Activated CD8-positive, alpha-beta memory T cell treated with anti-CD3 and anti-CD28 coated beads for 1 hour (primary cell): ENCODE measurements at places on chromosomes 12 and 14.

GRCh38 chr12:45779936-45780335 is 50.4 kb downstream of the ARID2 start:
- DNase-seq, result no peak

DNA sequence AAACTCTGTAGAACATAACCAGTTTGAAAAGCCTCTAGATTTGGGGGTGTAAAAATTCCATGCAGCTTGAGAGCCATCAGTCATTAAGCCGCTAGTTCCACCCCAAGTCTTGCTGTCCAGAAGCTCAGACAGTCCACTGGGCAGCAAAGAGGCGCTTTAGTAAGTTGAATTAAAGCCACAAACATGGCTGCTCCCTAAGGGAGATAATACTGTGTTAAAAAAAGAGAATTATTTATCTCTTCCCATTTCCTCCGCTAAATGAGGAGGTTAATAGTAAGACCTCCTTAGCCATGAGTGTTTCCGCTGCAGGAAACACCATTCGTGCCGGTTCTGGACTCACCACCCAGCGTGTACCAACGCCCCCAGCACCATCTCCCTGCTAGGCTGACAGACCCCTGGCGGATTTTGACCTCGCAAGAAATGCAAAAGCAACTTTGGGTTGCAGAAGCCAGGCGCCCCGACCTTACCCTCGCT is 536 bp downstream of the TM7SF3 start:
- DNase-seq, result no peak

GRCh38 chr14:68938271-68939150 is 40.6 kb downstream of the ACTN1 start:
- no peak for DNase-seq

DNA sequence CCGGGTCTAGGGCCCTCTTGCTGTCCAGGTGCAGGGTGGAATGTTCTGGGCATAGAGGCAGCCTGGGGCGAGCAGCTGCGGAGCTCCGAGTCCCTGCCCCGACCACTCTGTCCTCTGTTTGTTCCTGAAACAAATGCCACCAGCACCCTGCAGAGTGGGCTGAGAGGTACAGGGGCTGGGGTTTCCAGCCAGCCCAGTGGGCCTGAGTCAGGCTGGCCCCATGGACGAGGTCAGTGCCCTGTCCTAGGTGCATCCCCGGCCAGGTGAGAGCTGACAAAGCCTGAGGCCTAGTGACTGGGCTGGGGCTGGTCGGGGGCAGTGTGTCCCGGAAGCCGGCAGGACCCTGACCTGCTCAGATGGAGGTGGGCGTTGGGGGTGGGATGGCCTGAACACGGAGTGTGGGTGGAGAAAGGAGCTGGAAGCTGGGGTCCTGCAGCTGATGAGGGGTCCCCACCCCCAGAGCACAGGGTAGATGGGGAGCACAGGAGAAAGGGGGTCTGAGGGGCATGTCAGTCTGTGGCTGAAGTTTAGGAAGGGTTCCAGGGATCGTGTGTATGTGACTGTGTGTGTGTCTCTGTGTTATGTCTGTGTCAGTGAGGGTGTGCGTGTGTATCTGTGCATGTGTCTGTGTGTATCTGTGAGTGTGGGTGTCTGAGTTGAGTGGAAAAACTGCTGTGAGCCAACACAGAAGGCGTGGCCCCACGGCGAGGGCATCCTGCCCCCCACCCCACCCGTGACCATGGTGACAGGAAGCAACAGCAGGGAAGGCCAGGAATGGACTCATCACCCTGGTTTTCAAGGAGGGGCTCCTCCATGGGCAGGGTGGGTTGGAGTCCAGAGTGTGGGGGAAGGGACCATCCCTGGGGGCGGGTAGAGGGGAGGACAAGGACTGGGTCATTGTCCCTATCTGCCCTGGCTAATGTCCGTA is 2.4 kb upstream of the CRIP1 start:
- DNase-seq, result no peak

DNA sequence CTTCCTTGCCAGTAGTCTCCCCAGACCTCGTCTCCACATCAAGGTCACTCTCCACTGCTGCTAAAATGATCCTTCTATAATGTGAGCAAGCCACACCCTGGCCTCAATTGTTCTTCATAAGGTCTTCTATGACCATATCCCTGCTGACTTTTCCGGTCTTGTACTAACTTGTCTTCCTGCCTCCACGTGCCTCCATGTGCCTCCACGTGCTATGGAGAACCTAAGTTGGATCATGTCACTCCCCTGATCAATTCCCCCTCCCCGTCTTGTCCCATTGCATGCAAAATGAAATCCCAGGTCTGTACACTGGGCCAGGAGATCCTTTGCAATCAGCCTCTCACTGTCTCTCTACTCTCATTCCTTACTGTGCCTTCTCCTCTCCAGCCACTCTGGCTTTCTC is 110.6 kb downstream of the TTC8 start:
- DNase-seq, result no peak

DNA sequence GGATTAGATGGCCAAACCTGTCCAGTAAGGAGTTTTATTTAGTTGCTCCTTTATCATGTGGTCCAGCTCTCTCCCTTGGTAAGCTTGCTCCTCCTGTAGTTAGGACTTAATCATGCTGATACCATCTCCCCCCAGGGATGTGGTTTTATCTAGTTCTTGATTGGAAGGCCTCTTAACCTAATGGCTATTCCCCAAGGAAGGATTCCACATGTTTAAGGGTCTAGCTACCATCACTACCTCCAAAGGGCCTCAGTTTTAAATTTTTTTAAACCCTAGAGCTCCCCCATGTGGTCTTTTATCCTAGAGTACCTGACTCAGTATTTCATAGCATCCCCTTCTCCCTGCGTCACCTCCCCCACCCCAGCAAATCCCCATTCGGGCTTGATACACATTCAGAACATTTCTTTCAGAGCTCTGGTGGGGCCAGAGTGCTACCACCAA is 22.5 kb downstream of the MAP3K12 start:
- DNase-seq, result no peak

DNA sequence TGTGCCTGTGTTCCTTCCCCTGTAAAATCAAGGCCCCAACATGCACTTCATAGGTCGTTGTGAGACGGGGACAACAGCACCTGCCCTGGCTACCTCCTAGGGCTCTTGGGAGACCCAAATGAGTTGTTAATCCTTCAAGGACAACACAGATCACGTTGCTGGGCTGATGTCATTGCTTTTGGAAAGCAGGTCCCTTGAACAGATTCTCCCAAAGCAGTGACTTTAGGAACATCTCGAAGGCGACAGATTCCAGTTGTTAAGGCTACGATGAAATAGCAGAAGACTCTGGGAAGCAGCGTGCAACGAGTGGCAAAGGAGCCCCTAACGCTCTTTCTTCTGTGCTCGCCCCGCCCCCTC is 26.2 kb upstream of the MAP1LC3B2 start:
- DNase-seq, result no peak

DNA sequence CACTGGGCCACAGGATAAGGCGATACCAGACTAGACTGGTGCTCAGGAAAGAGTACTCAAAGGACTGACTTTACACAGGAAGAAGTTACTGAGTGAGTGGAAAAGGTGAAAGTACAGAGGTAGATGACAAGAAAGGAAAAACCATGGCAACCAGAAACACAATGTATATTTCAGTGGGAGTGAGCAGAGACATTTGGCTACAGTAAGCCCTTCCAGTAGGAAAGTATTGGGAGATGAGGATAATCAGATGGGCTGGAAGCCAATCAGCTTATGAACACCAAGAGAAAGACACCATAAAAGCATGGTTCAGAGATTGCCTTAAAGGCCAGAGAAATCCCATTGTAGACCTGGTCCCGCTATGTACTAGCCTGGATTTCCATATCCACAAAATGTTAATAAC is 51.6 kb downstream of the TMTC1 start:
- DNase-seq, result no peak

DNA sequence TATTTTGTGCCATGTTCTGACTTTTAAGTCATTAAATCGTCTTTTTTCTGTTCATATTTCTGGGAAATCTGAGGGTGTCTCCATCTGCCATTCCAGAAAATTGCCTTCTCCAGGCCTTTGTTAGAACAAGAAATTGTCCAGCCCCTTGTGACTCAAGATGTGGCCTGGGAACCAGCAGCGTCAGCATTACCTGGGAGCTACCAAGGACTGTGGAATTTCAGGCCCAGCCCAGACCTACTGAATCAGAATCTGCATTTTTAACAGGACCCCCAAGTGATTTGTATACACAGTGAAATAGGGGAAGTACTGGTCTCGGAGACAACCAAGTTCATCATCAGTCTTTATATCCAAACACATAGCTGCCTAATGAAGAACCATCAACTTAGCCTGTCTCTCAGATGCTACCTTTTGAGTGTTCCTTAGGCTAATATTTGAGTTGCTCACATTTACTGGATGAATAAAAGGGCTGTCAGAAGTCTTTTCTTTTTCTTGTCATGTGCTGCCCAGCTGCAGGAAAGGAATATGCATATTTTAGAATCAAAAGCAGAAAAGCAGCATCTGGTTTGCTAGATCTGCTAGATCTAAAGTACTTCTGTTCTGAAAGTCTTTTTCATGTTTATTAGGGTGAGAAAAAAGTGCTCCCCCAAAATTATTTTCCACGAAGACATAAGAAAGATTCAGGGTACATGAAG is 21.2 kb downstream of the GPHB5 start:
- no peak for DNase-seq

DNA sequence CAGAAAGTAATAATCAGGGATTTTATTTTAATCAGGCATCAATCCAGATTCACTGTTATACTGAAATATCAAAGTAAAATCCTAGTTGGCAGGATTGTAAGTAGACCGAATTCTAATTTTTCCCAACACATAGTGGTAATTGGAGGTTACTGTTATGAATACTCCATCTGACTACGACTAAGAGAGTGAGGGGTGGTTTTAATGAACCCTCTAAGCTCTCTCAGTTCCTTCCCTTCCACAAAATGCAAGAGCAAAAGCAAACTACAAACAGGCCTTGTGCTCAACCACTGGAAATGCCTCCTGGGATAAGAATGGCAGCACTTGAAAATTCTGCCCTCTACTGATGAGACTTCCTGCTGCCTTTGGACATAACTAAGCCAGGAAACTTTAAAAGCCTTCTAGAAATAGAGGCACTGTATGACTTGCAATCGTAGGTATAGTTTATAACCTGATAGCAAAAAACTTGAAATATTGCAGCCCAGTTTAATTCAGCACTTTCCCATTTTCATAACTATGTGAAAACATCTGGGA is 184.8 kb downstream of the SLC16A7 start:
- no peak for DNase-seq

GRCh38 chr12:5094986-5095385 is 51.3 kb downstream of the KCNA5 start:
- no peak for DNase-seq

DNA sequence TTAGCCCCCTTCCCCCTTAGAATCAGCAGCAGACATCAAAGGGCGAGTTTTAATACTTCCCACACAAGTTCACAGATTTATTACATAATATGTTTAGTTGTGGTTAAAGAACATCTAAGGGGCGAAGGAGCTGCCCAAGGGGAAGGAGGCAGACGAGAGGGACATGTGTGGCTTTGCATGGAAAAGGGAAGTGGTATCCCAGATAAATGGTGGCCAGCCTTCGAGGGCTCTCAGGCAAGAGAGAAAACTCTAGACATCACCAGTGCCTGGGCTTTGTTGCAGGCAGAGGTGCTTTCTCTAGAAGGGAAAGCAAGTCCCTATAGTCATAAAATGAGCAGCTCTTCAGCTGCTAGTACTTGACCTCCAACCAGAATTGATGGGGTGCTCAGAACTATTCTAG is 121.2 kb downstream of the CACNA1C start:
- no peak for DNase-seq

DNA sequence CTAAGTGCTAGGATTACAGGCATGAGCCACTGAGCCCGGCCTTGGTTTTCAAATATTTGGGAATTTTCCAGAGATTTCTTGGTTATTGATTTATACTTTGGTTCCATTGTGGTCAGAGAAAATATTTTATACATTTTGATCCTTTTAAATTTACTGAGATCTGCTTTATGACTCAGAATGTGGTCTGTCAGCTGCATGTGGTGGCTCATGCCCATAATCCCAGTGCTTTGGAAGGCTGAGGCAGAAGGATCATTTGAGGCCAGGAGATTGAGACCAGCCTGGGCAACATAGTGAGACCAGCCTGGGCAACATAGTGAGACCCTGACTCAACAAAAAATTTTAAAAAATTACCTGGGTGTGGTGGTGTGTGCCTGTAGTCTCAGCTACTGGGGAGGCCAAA is 49.8 kb downstream of the ADCK1 start:
- DNase-seq, result no peak

DNA sequence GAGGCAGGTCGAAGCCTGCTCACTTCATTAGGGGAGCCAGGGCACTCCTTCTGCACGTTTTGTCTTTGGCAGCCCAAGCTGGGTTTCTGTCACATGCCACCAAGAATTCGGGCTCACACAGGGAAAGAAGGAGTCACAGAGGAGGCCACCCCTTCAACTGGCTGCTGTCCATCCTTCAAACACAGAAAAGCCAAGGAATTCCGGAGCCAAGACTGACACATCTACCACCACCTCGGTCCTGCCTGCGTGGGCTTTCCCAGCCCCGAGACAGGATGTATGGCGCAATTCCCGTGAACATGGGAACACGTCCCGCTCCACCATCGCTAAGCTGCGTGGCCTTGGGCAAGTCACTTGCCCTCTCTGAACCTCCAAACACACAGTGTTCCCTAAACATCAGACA is 70.4 kb downstream of the NCOR2 start:
- DNase-seq, result no peak

- no peak for DNase-seq
Measured at GRCh38 chr14:79204591-79204990, 1006.7 kb downstream of the DIO2 start.

- DNase-seq, result no peak
Measured at GRCh38 chr14:87785897-87786296, 207.1 kb downstream of the GALC start.

GRCh38 chr12:14396071-14396470 is 30.6 kb downstream of the ATF7IP start:
- DNase-seq, result no peak

- DNase-seq, result no peak
Measured at GRCh38 chr12:126953365-126953889, 1313.5 kb upstream of the TMEM132C start.

DNA sequence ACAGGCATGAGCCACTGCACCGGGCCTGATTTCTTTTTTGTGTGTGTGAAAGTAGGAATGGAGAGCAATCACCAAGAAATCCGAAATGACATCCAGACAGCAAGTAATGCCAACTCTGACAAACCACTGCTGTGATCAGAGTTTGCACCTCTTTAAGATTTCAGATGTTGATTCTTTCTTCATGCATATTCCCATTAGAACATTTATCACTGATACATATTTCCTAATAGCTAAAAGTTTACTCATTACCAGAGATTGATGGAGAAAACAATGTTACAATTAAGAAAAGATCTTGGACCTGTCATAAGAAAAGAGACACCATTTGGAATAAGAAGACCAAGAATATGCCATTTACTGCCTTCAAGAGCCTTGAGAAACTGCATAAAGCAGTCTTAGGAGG is 217.0 kb upstream of the MGAT4C start:
- no peak for DNase-seq
